CD14-positive monocyte (primary cell): ENCODE measurements at places on chromosomes 16 and 17. TPM values are rescaled to one million over a fixed set of nuclear protein-coding genes. Genes with fewer than 3 reads are reported as not detected.

The CA10 gene
- polyA plus RNA-seq: not detected in 2 replicates

The IRF8 gene
- polyA plus RNA-seq: 187 TPM

The ZG16B gene
- 6.8 and 10.9 TPM in 2 replicates for polyA plus RNA-seq

The TNFRSF13B gene
- polyA plus RNA-seq: 0.10 and 0.21 TPM in 2 replicates

The KRTAP2-2 gene
- not detected for polyA plus RNA-seq

The TVP23B gene
- polyA plus RNA-seq: 17.2 TPM

The ABCA6 gene
- 0.76 TPM for polyA plus RNA-seq

The NPIPB9 gene
- polyA plus RNA-seq: not detected

The PRAC2 gene
- polyA plus RNA-seq: not detected

The CCL11 gene
- polyA plus RNA-seq: not detected in 2 replicates

The ACSM3 gene
- polyA plus RNA-seq: 1.6 TPM

The SOX15 gene
- 0.86 TPM for polyA plus RNA-seq

The PSMD11 gene
- polyA plus RNA-seq: 112 TPM

The VMP1 gene
- 85.9 and 246 TPM in 2 replicates for polyA plus RNA-seq

The CLUH gene
- 26.2 and 34.5 TPM in 2 replicates for polyA plus RNA-seq

The TBX2 gene
- not detected for polyA plus RNA-seq

The ZNF423 gene
- polyA plus RNA-seq: not detected

The PDXDC1 gene
- polyA plus RNA-seq: 18.3 and 50.1 TPM in 2 replicates

The KRTAP9-2 gene
- not detected for polyA plus RNA-seq

The SRR gene
- polyA plus RNA-seq: 1.5 and 3.4 TPM in 2 replicates

The ITGAL gene
- 307 and 474 TPM in 2 replicates for polyA plus RNA-seq

The NAGPA gene
- polyA plus RNA-seq: 44.1 and 47.9 TPM in 2 replicates

The MPP3 gene
- polyA plus RNA-seq: 0.59 and 1.5 TPM in 2 replicates

The KAT2A gene
- 41.8 and 68.7 TPM in 2 replicates for polyA plus RNA-seq

The PLCD3 gene
- polyA plus RNA-seq: 2.5 TPM

The CTRL gene
- 0.69 TPM for polyA plus RNA-seq

The CFAP97D1 gene
- 0.07 TPM in 1 of 2 replicates, not detected in the other for polyA plus RNA-seq

The CRYBA1 gene
- polyA plus RNA-seq: not detected in 2 replicates

The TEKT1 gene
- polyA plus RNA-seq: not detected
